ENCODE measurements at places on chromosomes 5 and 9.
A peak's percentile ranks its signal among the peaks of the same experiment; 100 is the strongest.

- DNase-seq = no peak
These were observed 5.9 kb downstream of the MED22 start for GRCh38 chr9:133342069-133342406.

DNA sequence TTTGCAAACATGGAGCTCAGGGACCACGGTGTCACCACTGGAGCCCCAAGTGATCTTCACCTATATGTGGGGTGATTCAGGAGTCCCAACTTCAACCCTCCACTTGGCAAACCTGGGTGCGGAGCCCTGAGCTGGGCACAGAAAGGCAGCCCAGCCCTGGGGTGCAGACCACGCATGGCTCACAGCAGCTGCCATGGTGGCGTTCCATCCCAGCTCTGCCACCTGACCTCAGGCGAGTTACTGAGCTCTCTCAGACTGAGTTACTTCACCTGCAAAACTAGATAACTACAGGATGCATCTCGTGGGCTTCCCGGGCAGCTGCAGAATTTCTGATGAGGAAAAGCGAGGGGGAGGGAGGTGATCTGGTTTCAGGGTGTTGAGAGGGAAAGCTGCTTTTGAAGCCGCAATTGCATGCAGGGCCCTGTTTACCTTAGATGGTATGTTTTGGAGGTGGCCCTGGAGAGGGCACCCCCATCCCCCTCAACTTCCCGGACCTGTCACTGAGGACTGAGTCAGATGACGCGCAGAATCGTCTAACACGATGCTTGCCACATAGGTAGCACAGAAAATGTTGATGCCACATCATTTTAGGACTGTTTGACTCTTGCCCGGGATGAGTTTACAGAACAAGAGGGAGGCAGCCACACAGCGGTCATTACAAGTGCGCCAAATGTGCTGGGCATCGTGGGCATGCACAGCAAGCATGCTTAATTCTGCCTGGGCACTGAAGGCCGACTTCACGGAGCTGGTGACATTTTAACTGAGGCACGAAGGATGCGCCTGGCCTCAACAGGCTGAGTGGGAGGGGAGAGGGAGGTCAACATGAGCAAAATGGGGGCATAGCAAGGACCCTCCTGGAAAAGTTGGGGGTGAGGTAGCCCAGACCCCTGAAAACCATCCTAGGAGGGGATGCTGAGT lies 154.6 kb downstream of the COL23A1 start:
- DNase-seq = no peak

DNA sequence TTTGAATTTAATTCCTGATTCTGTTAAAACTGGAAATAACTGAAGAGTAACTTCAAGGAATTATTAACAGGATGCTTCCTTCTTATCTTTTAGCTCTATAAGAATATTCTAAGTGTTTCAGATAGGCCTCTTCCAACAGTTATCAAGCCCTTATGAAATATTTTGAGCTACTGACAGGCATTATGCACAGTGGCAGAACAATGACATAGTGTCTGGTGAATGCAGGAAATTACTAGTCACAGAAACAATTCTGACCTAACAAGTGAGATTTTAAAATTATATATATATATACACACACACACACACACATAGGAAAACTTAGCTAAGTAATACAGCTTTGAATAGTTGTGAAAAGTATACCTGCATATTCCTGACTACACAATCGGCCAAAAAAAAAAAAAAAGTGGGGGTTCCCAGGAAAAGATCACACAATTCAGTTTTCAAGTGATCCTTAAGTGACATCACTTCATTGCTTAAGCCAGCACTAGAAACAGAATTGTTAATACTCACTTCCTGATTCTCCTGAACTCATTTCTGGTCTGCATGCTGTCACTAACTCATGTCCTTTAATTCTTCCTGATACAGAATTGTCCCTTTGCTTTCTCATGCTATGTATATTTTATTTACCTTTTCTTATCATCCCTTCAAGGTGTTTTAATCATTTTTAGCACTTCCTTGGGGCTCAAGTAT lies 77.3 kb downstream of the SLC25A46 start:
- DNase-seq = no peak

DNA sequence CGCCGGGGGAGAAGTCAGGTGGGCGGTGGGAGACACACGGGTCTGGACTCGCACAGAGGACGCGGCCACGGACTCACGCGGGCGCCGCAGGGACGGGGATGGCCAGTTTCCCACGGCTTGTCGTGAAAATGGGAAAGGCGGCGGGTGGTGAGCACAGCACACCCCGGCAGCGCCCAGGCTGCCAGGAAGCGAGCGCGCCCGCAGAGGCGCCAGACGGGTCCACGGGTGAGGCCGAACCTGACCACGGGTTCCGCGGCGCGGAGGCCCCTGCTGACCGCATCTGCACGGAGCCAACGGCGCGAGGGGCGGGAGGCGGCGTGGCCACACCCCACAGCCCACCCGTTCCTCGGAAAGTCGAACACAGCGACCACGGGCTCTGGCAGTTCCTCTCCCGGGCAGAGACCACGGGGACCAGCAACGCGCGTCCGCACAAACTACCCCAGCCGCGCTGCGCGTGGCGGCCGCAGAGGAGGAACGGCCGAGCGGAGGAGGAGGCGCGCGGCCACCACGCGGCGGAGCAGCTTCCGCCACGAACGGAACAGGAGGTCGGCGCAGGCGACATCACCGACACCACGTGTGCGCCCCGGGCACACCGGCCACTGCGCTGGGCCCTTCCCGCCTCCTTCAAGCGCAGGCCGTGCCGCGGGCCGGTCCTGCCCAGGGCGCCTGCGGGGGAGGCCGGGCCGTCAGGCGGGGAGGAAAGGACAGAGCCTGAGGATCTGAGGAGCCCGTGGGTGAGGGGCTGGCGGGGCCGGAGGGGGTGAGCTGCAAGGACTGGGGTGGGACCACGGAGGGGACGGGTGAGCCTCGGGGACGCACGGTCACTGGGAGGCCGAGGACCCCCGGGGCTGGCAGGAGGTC lies 5.6 kb downstream of the EXD3 start:
- DNase-seq = no peak

GRCh38 chr5:87899208-87899661 lies 369.4 kb downstream of the TMEM161B start:
- DNase-seq = peak; percentile 20

GRCh38 chr9:35001803-35002502 lies 12.4 kb downstream of the DNAJB5 start:
- DNase-seq = peak; percentile 9
